Ovary (tissue), 10 donors: ENCODE measurements at places on chromosomes 6 and 20.

GRCh38 chr6:57182017-57182432 lies 9.9 kb downstream of the BAG2 start:
- DNase-seq: no peak

GRCh38 chr20:57570920-57571319 lies 10.0 kb downstream of the PCK1 start:
- no peak for DNase-seq

DNA sequence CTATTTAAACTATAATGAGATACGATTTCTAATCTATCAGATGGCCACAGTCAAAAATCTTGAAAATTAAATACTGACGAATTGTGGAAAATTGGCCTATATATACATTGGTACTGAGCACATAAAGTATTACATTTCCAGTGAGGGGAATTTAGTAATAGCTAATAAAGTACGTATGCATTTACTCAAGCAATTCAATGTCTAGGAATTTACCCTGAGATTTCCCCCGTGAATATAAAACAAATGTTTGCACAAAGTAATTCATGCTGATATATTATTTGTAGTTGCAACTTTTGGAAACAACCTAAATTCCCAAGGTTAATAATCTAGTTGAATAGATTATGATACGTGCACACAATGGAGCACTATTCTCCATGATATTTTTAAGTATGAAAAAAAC lies 14.7 kb upstream of the C6orf141 start:
- no peak for DNase-seq

DNA sequence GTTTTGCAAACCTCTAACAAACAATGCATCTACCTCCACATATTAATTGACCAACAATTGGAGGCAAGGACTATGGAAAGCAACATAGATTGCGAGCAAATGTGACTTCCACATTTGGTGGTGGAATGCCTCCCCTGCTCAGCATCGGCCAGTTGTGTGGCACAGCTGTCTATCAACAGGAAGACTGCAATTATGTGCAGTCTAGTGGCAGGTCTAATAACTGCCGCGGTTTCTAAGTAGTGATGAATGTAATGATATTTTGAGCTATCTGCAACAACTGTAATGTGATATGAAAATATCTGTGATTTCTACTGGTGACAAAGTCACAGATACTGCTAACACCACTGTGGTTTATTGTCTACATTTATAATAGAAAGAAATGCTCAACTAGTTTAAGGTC lies 56.8 kb downstream of the NCR2 start:
- no peak for DNase-seq

- no peak for DNase-seq
Observed at GRCh38 chr6:16544006-16544405, 217.3 kb downstream of the ATXN1 start.

GRCh38 chr6:170281331-170282292 lies 9.3 kb downstream of the DLL1 start:
- no peak for DNase-seq

- DNase-seq: no peak
Observed at GRCh38 chr6:106128981-106129781, 43.0 kb downstream of the PRDM1 start.

DNA sequence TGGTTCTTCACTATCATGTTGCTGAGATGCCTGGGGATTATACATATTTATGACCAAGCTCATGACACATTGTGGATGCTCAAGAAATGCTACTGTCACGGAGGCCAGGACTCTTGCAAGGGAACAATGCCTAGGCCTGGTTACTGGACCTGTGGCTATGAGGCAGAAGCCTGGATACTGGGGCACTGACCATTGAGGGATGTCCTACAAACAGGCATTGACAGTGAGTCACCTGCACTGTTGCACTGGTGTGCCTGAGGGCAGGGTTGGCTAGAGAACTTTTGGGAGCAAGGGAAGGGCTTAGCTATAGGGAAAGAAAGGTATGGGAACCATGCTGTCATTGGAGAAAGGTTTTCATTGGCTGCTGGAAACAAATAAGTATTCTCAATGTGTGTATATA lies 313.1 kb upstream of the SUPT3H start:
- no peak for DNase-seq

- no peak for DNase-seq
Observed at GRCh38 chr20:36128463-36129159, 25.9 kb upstream of the EPB41L1 start.

DNA sequence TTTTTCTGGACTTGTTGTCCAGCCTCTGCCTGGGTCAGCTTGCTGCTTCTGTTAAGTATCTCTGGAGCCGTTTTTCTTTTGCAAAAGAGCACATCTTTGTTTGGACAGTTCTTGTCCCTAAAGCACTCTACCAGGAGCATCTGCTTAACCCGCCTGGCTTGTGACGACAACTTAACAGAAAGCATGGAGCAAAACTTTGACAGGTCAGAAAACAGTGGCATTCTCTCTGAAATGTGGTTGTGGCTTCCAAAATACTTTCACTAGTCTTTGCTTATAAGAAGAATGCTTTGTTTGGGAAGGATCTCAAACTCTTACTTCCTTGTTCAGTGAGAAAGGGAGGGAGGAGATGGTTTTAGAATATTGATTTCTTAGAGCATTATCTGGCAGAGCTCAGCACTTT lies 47.6 kb downstream of the CD109 start:
- no peak for DNase-seq

- no peak for DNase-seq
Observed at GRCh38 chr6:10250655-10251220, 164.1 kb downstream of the TFAP2A start.

DNA sequence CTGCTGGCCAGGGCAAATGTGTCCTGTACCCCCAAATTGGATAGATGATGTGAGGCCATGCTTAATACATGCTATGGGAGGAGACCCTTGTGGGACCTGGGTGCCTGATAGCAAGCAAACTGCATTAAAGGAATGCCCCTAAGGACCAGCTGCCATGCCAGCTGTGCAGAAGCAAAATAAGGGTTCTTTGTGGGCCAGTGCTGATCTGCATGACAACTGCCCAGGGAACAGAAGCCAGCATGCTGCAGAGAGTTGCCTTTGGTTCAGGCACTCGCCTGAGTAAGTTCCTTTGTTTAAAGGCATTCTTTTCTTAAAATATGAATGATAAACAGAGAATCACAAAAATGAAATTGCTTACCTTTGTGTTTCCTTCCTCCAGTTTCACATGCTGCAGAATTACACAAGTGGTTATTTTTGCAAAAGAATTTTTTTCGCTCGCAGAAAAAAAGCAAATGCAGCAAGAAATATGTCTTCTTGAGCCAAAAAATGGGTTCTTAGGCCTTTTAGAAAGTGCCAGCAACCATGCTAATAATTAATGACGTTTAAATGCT lies 6.9 kb upstream of the SYNDIG1 start:
- DNase-seq: no peak

DNA sequence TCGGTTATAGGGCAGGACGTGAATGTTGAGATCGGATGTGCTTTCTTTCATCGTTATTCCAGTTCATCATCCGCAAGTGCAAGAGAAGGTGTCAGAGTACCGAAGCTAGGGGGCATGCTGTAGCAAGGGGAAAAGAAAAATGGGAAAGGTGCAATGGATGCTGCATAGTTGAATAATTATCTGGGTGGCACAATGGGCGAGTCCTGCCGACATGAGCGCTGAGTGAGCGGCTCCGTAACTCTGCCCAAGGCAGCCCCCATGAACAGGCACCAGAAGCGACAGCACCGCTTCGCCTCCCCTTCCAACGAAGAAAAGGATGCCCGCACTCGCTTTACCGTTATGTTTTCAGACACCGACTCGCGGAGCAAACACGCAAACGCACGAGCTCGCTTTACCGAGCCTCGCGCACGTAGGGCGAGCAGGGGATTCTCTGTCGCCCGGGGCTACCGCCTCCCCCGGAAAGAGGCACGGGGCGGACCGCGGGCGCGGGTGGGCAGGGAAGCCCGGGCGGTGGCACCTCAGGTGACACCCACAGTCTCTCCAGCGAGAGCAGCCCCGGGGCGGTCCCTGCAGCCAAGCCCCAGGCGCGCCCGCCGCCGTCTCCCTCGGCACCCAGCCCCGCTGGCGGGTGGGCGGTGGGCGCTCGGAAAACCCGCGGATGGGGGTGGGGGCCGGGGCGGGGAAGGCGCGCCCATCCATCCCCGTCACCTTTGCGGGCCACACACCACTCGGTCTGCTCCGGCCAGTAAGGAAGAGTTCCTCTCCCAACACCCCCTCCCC lies 654 bp downstream of the WASF1 start:
- DNase-seq: peak; percentile 66

DNA sequence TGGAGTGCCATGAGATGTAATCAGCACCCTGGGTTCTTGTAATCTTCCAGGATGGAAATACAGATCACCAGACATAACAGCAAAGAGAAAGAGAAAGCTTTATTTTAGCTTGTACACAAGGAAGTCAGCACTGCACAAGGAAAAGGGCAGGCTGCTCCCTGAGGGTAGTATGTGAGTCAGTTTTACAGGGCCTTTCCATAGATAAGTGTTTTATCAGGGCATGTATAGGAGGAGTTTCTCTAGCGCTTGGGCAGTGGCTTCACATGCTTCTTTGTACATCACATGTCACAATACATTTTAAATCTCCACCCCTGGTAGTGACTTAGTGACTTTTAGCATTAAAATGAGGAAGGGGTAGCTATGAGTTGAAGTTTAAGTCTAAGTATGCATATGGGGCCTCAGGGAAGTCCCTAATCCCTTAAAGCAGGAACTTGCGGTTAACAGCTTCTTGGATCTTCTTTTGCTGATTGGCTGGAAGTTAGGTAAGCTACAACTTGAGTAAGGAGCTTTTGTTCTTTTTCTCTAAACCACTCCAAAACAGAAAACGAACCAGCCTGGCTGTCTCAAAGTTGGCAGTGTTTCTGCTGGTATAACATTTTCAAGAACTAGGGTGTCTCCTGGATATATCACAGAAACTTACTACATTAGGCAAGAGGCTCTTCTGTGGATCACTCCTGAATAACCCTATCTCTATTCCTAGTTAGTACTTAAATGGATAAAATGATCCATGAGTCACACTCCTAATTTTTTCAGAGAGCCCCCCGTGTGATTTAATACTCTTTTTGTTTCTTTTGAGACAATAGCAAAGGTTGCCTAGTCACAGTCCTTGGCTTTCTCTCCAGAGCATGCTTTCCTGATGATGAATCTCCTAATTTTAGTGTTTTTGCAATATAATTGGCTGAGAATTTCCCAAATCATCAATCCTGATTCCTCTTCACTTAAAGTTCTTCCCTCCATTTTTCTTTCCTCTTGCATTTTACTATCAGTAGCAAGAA lies 60.2 kb downstream of the MRAP2 start:
- no peak for DNase-seq

GRCh38 chr6:168273441-168274036 lies 46.0 kb downstream of the DACT2 start:
- DNase-seq: no peak

GRCh38 chr6:22133357-22133756 lies 163.5 kb downstream of the PRL start:
- DNase-seq: no peak

GRCh38 chr6:169240125-169240524 lies 13.5 kb downstream of the THBS2 start:
- DNase-seq: peak; percentile 14

- no peak for DNase-seq
Observed at GRCh38 chr6:55016261-55016660, 158.1 kb upstream of the HCRTR2 start.

DNA sequence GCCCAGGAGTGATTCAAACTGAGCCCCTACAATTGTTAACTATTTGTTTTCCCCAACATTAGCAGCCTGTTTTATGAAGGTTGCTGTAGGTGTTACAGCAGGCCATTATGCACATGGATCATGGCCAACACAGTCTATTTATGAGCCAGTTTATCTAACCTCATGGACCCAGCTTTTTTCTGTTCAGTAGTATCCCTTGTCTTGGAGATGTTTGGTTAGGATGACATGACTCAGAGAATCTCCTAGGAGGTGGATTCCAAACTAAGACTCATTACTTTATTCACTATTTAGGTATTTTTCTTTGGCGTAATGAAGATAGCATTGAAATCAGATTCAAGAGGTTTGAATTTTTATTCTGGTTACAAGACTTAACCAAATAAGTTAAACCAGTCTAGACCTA lies 62.8 kb upstream of the TFB1M start:
- no peak for DNase-seq

- DNase-seq: no peak
Observed at GRCh38 chr20:35171438-35171752, 477 bp upstream of the PROCR start.

GRCh38 chr20:63789836-63790571 lies 41.1 kb downstream of the ZBTB46 start:
- DNase-seq: no peak

GRCh38 chr6:142294679-142295078 lies 7.1 kb upstream of the ADGRG6 start:
- DNase-seq: no peak

GRCh38 chr6:90227673-90228072 lies 69.0 kb downstream of the BACH2 start:
- DNase-seq: no peak

DNA sequence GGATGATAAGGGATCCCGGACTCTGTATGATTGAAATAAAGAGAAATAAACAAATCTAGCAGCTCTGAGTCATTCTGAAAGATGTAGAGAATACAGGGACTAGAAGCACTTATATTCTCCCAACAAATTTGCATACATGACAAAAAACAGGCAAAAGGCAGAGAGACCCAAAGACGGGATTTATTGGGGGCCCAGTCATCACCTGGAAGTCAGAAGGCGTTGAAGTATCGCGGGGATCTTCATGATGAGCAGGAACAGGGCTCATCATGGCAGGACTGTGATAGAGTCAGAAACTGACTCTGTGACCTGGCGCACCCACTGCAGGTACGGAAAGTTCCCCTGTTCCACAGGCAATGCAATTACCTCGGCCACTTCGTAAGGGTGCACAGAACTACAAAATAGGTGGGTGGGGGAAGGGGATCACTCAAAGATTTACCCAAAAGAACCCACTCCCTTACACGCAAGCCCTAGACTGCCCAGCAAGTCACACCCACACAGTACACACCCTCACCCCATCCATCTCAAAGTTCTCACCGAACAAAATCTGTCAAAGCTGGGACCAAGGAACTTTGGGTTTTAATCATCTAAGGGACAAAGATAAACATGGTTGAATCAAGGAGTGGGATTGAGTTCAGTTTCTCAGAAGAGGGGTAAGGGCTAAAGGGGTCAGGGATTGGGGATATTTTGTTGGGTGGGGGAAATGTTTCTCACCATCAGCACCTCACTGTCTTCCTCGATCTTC lies 1.4 kb downstream of the CUTA start:
- DNase-seq: no peak

- DNase-seq: no peak
Observed at GRCh38 chr20:774016-774659, 5.8 kb upstream of the SLC52A3 start.

- no peak for DNase-seq
Observed at GRCh38 chr6:36962874-36963273, 8.3 kb downstream of the PI16 start.

DNA sequence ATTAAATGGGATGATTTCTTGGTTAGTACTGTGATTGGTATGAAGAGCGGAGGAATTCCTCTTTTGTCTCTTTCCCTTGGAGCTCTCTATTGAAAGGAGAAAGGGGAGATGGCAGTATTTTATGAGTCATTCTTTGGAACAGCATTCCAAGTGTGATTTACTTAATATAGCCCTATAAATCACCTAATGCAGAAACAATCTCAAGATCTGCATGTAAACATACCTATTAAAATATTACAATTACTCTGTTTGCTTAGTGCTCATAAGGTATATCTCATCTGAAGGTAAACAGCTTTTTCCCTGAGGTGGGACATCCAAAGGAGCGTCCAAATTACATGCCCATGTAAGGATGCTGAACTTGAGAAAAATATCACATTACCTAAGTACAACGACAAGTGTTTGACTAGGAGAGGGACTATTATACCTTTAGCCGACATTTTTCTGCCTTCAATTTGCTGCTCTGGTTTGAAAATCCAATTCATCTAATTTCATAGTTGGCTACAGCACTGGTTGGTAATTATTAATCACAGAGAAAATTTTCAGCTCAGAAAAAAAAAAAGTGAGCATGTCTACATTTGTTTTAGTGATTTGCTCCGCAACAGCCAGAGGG lies 229.0 kb downstream of the FOXC1 start:
- DNase-seq: no peak
